ENCODE measurements at places on chromosomes 2 and 18. TPM values are rescaled to one million over a fixed set of nuclear protein-coding genes. Genes with fewer than 3 reads are reported as not detected.

DNA sequence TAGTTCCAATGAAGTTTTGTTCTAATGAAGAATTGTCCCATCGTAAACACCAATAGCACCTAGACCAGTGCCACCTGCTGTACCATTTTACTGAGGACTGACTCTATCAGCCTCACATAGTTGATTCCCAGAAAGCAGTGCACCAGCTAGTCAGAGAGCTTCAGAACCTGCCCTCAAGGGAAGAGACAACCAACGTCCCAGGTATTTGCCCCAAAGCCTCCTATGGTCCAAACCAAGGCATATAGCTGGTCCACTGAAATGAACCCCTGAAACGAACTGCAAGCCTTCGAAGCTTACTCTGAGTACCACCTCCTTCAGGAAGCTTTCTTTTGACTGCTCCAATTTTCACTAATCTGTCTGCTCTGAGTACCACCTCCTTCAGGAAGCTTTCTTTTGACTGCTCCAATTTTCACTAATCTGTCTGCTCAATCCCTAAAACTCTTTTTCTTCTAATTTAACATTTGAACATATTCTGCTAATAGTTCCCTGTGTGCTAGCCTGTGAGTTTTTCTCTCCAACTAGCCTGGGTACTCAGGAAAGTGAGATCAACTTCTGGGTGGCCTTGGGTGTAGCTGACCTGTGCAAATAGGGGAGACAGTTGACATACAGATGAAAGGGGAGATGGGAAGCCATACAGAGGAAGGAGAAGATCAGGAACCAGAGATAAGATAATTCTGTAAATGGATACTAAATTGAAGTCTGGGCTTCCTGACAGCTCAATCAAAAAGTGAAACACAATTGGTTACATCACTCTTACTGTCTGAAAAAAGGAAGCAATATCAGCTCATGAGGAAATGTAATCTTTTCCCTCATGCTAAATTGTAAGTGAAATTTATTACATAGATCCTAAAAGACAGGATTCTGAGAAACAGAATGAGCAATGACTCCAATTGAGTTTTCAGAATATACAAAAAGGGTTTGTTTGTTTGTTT lies 33.5 kb upstream of the EML4 start:
- no peak for DNase-seq

DNA sequence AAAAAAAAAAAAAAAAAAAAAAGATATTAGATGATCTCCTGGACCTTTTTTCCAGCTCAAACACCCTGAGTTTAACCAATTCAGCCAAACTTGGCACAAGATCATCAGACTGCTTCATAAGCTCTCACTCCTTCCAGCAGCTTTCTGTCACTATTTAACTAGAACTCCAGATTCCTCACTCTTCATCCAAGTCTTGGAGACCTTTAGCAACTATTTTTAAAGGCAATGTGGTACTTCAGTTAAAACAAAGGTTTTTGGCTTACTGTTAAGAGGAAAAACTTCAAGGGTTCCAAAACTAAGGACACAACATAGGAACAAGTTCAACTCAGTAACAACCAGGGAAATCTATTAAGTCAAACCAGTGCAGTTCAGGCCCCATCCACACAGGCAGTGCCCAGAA lies 23.2 kb downstream of the LAMA1 start:
- peak; percentile 74 for DNase-seq

DNA sequence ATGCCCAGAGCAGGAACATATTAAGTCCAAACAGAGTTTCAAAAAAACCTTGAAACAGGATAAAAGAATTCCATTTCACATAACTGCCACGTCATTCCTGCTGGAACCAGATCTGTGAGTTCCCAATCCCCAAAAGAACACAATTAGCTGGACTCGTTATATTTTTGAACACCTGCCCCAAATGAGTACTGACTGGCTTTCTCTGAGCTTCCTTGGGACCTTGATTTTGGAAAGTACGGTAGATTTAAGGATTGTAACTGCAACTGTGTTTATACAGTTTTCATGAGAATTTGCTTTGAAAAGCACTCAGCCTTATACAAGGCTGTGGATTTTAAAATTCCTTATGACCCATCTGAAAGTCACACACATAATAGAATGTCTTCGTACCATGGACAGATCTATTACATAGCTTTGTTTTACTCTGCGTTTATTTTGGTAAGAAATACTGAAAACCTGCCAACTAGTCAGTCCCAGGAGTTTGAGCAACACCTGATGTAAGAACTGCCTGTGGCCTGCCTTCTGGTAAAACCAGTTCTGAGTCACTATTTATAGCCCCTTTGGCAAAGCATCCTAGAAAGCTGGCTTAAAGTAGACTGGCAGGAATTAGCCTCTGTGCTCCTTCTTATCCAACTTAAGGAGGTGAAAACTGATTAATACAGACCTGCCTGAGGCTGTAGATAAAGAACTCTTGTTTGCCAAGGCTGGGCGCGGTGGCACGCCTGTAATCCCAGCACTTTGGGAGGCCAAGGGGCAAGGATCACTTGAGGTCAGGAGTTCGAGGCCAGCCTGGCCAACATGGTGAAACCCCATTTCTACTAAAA lies 48.1 kb downstream of the MERTK start:
- no peak for DNase-seq

GRCh38 chr2:18062892-18063291 lies 184.4 kb downstream of the KCNS3 start:
- no peak for DNase-seq

DNA sequence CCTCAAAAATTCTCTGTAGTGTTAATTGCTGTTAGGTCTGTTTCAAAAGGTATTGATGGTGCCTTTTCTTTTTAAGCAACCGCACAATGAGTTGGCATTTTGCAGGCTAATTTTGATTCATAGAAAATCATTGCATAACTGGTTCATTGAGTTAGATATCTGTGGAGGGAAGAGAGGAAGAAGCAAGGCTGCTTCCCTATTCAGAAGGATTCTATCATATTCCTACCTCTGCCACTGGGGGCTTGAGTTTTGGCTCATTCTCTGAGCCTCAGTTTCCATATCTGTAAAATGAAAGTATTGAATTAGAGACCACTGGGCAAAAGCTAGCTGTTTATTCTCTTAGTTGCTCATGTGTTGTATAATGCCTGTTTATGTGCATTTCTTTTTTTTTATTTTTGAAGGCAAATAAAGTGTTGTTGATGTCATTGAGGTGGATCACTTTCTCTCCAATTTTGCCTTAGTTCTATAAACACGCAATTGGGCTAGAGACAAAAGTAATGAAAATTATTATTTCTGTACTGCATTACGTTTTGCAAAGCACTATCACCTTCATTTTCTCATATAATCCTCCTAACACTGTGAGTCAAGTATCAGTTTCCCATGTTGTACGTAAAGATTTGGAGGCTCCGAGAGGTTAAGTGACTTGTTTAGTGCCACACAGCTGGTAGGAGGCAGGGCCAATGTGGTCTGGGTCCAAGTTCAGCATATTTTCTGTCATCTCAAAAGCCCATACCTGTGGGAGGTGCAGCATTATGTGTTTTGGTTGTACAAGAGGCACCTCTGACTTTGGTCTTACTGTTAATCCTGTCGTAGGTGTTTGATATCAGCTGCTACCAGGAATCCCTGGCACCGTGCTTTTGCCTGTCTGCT lies 5.9 kb downstream of the TRIB2 start:
- DNase-seq, result no peak

GRCh38 chr2:192412394-192412793 lies 217.7 kb upstream of the TMEFF2 start:
- DNase-seq, result no peak

DNA sequence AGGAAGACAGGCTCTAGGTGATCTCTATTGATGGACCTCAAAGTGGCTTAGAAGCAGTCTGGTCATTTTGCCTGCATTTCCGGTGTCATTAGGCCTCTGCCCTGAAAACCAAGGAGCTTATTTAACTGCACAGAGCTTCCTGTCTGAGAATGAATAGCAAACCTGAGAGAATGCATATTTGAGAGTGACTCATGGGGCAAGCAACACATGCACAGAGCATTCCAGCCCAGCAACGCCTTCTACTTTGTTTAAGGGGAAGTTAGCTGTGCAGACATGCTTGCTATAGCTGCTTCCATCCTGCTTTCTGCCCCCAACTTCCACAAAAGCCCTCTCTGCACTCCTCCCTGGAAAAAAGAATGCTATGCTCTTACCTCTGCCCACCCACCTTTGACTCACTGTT lies 232.8 kb downstream of the GRB14 start:
- DNase-seq, result no peak

DNA sequence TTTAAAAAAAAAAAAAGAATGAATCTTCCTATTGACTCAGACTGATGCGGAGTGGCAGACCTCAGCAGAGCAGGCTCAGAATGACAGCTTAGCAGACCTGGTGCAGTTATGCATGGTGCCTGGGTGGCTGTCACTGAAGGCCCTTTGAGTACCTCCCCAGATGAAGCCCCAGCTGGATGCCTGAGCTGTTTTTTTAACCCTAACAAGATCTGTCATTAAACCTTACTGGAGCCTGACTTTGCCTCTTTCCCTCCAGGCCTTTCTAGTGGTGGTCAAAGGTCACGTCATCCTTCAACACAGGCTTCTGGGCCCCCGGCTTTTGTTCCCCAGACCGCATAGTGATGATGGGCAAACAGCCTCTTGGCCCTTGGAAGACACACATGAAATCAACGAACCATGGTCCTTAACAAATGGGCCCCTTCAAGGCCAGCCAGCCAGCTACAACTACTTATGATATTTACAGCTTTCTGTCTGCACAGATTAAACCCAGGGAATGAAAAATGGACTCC lies 138.3 kb upstream of the CYP1B1 start:
- DNase-seq, result no peak

GRCh38 chr2:70528276-70528675 lies 25.4 kb downstream of the TGFA start:
- no peak for DNase-seq

DNA sequence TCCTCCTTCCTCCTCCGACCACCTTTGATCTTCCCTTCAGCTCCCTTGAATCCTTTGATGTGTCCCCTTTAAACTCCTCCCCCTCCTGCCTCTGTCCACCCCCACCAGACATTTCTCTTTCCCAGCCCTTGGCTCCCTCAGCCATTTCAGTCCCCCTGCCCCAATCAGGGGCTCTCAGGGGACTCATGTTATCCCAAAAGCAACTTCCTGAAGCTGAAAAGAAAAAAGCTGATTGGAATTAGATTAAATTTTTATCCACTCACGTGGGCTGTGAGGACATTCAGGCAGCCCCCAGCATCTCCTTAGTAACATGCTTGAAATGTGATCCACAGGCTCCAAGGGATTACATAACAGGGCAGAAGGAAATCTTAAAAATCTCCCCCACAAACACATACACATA lies 81.3 kb downstream of the NEURL3 start:
- no peak for DNase-seq

GRCh38 chr2:230569298-230569697 lies 143.3 kb upstream of the CAB39 start:
- no peak for DNase-seq

DNA sequence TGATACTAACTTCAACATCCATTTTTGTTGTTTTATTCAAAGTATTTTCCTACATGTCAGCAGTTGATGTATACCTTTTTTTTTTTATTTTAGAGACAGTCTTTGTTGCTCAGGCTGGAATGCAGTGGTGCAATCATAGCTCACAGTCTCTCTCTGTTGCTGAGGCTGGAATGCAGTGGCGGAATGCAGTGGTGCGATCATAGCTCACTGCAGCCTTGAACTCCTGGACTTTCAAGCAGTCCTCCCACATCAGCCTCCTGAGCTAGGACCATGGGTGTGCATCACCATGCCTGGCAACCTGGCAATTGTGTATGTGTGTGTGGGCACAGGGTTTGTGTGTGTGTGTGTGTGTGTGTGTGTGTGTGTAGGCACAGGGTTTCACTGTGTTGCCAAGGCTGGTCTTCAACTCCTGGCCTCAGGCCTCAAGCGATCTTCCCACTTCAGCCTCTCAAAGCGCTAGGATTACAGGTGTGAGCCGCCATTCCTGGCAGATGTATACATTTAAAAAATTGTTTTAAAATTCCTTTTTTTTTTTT lies 24.8 kb downstream of the SANBR start:
- DNase-seq, result no peak

GRCh38 chr18:813172-814071 lies 1.4 kb upstream of the YES1 start:
- DNase-seq, result no peak

- DNase-seq, result no peak
Observed at GRCh38 chr2:190909680-190910079, 29.1 kb downstream of the GLS start.

- no peak for DNase-seq
Observed at GRCh38 chr2:70726947-70727725, 40.9 kb downstream of the ADD2 start.

GRCh38 chr18:24584813-24585212 lies 124.4 kb downstream of the HRH4 start:
- DNase-seq, result no peak

GRCh38 chr2:29129586-29130281 lies 14.5 kb downstream of the CLIP4 start:
- no peak for DNase-seq

GRCh38 chr2:12318427-12319057 lies 398.2 kb upstream of the TRIB2 start:
- DNase-seq, result no peak

- DNase-seq, result no peak
Observed at GRCh38 chr2:45938649-45939511, 287.4 kb downstream of the PRKCE start.

DNA sequence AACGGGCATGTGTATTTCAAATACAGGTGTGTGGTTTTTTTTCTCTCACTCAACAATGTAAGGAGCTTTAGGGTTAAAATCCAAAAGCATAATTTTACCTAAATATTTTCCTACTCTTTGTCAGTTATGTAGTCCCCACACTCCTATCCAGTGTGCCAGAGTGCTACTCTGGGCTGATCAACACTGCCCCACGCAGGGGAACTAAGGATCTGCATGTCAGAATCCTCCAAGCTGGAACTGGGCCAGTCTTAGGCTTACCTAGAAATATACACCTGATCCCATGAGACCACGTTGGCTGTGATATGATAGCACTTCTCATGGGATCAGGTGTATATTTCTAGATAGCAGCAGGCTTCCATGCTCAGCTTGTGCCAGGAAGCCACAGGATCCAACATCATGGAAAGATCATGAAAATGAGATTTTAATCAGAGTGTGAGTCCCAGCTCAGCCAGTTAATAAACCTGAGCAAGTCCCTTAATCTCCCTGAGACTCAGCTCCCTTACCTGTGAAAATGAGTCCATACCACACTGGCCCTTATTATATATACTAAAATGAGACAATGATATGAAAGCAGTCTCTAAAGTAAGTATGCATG lies 29.7 kb downstream of the CCDC141 start:
- no peak for DNase-seq

DNA sequence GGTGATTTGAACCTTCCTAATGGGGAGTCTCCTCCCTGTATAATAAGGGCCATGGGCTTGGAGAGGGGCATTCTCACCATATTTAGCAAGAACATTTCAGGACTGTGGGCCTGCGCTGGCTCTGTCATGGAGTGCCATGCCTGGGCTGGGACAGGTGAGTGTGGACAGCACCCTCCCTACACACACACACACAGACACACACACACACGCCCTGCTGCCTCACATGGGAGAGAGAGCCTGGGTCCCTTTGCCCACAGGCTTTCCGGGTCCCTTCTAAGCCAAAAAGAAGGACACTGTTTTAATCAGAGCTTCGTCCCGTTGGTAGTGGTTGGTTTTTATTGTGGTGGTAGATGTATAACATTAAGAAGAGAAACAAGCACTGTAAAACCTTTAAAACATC lies 31.4 kb upstream of the TMEM87B start:
- no peak for DNase-seq

Gene RAB1A
- polyA plus RNA-seq, result 114 TPM

Gene OR6B2
- not detected for polyA plus RNA-seq

Gene PPP4R1
- 74.0 TPM for polyA plus RNA-seq

Gene MRO
- 0.24 TPM for polyA plus RNA-seq

Gene FIGN
- 3.0 TPM for polyA plus RNA-seq

Gene COL4A4
- polyA plus RNA-seq, result 0.21 TPM

Gene CFAP65
- not detected for polyA plus RNA-seq

Gene CHRNA1
- 195 TPM for polyA plus RNA-seq

Gene MYO7B
- 0.63 TPM for polyA plus RNA-seq

Gene SERPINB8
- 2.1 TPM for polyA plus RNA-seq

Gene PKDCC
- polyA plus RNA-seq, result 117 TPM

All from muscle of arm (tissue), 14 donors.